T-cell (primary cell): ENCODE measurements at places on chromosomes 1 and 21.

- DNase-seq: no peak
These were observed 144.1 kb upstream of the C8B start for GRCh38 chr1:57109883-57110282.

DNA sequence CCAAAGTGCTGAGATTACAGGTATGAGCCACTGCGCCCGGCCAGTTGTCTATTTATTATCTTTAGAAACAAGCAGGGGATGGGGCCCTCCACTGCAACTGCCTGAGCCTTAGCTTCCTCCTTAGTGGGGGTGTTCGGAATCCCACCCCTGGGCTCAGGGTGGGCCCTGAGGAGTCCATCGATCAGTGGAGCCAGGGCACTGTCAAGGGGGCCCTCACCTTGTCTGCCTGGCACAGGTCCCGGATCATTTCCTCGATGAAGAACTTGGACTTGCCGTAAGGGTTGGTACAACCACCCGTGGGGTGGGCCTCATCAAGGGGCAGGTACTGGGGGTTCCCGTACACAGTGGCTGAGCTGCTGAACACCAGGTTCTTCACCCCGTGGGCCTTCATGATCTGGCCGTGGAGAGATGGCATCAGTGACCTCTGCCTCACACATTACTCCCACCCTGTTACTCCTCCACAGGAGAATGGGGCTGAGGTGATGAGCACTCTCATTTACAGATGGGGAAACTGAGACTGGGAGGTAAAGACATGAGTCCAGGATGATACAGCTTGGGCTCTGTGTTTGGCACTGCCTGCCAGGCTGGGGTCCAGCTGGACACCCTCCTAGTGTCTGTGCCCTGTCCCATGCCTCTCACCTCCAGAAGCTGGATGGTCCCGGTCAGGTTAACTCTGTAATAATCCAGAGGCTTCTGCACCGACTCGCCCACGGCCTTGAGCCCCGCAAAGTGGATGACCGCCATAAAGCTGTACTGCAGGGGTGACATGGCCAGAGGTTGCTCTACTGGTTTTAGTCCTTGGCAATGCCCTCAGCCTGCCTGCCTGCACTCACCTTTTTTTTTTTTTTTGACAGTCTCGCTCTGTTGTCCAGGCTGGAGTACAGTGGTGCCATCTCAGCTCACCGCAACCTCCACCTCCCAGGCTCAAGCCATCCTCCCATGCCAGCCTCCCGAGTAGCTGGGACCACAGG, 2.8 kb downstream of the GALE start:
- no peak for DNase-seq

DNA sequence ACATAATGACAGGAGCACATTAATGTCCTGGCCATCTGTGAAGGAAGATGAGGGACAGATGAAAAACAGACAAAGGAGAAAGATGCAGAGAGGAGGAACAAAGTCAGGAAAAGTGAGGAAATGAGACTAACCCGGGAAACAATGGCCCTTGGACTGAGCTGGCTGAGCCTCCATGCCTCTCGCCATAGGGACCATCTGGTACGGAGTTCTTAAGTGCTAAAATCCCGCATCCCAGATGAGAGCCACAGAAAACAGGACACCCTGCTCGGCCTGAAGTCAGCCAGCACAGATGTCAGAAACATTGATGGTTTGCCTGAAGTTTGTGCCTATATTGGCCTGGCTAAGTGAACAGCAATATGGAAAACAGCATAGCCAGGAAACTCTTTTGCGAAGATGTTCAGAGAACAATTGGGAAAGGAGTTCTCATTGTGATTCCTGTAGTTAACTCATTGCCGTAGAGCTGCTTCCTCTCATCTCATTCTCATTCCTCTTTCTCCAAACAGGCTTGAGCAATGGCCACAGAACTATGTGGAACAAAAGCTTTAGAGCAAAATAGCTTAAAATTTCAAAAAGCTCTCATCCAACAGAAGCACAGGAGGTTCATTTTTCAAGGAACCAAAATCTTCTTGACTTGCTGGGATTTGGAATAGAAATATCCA, 96.6 kb downstream of the ASTN1 start:
- no peak for DNase-seq

- DNase-seq: no peak
These were observed 10.0 kb upstream of the C1orf115 start for GRCh38 chr1:220680085-220680687.

DNA sequence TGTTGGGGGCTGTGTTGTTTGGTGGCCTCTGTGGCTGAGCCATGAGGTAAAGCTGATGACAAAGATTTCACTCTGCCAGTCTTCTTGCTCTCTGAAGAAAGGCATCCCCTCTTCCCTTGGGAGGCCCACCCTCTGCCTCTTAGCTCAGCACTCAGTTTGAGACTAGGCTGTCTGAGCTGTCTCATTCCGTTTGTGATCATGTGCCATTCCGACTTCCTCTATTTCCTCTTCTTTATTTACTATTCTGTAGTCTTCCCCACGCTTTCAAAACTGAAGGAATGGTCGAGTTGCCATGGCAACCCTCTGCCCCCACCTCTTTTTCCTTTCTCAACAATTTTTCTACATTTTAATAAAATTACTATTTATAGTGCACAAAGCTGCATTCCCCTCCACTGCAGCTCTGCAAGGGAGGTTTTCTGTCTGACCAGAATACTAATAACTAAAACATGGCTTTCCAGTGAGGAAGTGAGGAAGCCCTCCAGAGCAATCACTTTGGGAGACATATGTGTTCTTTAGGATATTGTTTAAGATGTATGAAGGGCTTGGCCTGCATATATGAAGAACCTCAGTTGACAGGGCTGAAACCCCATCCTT, 30.8 kb downstream of the KCNA3 start:
- DNase-seq: no peak

DNA sequence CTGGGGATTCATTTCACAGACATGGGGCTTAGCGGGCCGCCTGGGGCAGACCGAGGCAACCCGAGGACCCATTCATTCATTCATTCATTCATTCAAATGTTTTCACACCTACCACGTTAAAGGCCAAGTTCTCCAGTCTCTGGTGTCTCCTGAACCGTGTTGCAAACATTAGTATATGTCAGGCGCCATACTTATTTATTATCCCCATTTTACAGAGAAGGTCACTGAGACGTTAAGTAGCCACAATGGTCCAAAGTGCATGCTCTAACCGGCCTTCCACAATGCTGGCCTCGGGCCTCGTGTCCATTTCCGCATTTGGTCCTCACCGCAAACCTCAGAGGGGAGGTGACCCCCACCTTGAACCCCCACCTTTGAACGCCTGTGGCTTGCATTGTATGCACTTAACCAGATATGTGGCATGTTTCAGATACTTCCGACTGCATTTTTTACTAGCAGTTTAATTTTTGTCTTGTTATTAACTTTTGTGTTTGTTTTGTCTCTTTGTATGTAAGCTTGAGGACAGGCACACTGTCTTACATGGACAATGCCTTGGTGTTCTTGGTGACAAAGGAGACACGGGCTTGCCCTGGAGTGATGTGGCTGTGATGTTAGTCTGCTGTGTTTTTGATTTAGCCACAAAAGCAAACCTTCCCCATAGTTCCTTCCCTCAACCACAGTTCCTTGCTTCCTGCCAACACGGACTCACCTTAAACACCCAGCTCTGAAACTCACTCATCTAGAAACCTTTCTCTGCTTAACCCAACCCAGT, 1.2 kb upstream of the IFFO2 start:
- DNase-seq: no peak

DNA sequence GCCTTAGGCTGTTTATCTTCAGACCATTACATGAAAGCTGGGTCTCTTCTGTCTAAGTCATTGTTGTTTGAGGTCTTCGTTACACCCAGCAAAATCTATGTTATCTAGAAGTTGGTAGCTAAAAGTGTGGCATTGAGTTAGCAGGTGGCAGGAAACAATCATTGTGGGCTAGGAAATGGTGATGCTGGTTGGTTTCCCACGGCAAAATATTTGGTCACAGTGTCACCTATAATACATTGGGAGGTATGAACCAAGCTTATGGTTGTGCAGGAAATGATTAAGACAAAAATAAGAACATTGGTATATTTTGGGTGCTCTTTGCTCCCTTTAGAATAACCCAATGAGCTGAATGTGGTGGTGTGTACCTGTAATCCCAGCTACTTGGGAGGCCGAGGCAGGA, 169.7 kb downstream of the TRIM33 start:
- DNase-seq: peak; percentile 69

DNA sequence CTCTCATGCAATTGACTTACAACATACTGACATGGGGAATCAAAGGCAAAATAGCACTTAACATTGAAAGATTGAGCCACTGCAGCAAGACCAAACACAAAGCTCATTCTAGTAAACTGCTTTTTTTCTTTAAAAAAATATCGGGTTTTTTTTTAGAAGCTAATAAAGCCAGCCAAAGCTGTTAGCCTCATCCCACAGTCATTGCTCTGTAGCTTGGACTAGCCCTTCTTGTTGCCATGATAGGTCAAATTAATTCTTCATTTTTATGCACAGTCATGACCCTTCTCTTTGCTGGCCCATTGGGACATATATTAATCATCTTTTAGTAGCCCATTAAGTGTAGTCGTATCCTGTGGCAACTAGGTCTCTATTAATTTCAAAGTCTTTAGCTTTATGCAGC, 231.3 kb downstream of the ADGRL2 start:
- DNase-seq: no peak

GRCh38 chr1:48227165-48228013, 4.9 kb downstream of the SLC5A9 start:
- no peak for DNase-seq

GRCh38 chr1:232690285-232690935, 60.5 kb upstream of the SIPA1L2 start:
- no peak for DNase-seq

- DNase-seq: no peak
These were observed 24.5 kb downstream of the SPOCD1 start for GRCh38 chr1:31791131-31791858.

DNA sequence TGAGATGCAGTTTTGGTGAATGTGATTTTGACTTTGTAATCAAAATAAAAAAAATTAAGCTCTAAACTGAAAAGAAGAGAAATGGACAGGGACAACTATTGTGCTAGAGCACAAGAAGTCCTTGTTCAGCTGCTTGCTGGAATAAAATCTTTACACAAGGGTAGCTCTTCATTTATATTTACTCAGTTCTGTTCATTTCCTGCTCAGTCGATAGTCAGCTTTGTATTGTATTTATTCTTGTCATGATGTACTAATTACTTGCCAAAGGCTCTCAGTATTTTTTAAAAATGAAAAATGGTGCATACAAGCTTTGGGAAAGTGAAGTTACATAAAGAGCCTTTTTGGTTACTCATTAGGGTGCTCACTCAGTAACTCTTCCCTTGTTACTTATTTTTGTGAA, 17.8 kb downstream of the F5 start:
- no peak for DNase-seq

DNA sequence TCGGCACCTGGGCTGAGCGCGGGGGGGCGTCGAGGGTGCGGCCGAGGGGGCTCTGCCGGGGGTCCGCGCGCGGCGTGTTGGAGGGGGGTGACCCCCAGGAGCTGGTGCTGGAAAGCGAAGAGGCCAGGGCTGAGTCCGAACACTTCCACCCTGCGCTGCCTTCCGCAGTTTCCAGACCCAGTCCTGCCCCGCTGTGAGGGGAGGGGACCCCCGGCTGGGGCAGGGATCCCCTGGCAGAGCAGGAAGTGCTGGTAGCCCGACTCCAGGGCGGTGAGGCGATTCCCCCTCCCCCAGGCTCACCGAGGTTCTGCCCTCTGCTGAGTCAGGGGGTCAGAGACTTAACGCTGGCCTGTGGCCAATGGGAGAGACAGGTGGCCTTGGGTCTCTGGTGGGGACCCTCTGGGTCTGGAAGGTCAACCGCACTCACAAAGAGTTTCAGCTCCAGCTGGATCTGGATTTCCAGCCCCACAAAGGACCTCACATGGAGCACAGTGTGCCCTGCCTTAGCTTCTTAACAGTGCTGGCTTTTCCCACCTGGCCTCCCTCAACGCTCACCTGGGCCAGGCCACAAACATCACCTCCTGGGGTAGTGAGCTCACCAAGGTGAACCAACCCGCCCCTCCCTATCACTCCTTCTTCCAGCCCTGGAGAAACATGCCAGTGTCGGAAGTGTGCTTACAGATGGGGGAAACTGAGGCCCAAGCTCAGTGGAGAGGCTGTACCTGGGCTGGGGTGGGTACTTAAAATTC, 39.8 kb upstream of the SYNC start:
- DNase-seq: no peak

DNA sequence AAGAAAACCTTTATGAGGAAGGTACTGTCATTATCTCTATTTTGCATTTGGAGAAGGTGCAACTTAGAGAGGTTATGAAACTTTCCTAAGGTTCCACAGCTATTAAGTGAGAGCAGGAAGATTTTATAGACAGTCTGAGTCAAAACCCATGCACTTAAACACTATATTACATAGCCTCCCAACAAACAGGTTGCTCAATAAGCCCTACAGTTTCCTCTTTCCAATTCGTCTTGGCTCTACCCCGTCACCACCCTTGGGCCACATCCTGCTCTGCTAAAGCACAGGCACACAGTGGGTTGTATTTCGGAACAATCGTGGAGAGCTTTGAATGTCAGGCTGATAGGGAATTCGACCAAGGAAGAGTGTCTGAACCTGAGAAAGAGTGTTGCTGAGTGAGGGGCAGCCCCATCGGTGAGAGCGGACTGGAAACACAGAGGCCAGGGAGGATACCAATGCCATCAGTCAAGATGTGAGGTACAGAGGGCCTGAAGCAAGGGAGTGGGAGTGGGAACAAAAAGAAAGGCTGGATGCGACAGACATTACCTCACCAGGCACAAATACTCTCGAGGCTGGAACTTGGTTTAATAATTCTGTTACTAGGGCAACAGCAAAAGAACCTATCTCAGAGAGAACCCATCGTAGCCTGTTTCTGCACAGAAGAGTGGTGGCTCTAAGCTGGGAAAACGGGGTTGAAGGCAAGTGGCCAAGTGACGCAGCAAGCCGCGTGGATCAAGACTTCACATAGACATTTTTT, 6.3 kb upstream of the LRRC52 start:
- no peak for DNase-seq

DNA sequence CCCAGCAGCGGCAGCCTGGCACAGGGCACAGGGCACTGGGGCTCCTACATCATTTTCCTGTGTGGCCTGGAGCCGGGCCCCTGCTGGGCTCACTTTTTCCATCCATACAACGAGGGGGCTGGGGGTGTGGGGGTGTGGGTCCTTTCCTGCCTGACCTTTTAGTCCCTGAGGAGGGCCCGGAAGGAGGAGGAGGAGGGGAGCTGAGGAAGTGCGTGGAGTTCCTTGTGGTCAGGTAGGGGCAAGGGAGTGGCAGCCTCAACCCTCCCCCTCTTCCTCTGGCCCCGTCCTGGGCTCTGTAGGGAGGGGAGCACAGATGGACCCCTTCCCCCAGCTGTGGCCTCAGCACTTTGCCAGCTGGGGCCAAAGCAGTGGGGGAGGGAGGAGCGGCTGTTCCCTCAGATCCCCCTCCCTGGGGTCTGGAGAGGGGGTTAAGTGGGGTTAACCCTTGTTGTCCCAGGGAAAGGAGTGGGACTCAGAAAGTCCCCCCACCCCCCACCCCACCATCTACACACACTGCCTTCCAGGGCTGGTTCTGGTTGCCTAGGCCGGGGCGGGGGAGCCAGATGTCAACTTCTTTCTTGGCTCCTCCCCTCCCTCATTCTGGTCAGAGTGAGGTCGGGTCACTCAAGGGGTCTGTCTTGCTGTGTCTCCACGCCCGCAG, 5.7 kb downstream of the NTRK1 start:
- DNase-seq: no peak
